A673 (cell line): ENCODE measurements at places on chromosomes 16 and 17. TPM values are rescaled to one million over a fixed set of nuclear protein-coding genes. Genes with fewer than 3 reads are reported as not detected.

GRCh38 chr17:16573466-16573865 lies 4.5 kb upstream of the ZNF287 start:
- no peak overlapping the region for H3K4me3 ChIP-seq
- H3K27ac ChIP-seq: no peak overlapping the region
- H3K36me3 ChIP-seq: no peaks in the 10 kb centered on the region
- DNase-seq: no peak

- peaks cover 8% of the 10 kb centered on the region for H3K4me1 ChIP-seq
- peak overlapping the region; percentile 67 for H3K27ac ChIP-seq
- no peaks in the 10 kb centered on the region for H3K36me3 ChIP-seq
- peak overlapping the region; percentile 79 for H3K4me3 ChIP-seq
- H3K27me3 ChIP-seq: no peaks in the 10 kb centered on the region
- peak; percentile 82 for DNase-seq
Measured at GRCh38 chr16:14284930-14285512, 213.9 kb downstream of the MRTFB start.

DNA sequence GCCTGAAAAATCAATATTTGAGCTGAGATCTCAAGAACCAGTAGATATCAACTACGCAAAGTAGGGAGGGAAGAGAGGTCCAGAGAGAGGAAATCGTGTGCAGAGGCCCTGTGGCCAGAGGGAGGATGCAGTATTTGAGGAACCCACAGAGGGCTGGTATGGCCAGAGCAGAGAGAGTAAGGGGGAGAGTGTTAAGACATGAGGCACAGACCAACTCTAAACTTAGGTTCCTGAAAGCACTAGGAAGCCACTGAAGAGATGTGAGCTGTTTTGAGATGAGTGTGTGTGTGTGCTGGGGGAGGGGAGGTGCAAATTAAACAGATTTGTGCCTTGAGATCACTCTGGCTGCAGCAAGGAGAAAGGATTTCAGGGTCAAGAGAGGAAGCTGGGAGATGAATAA lies 10.9 kb downstream of the SLC13A2 start:
- no peaks in the 10 kb centered on the region for H3K27me3 ChIP-seq
- no peak for DNase-seq
- H3K4me3 ChIP-seq: no peak overlapping the region

DNA sequence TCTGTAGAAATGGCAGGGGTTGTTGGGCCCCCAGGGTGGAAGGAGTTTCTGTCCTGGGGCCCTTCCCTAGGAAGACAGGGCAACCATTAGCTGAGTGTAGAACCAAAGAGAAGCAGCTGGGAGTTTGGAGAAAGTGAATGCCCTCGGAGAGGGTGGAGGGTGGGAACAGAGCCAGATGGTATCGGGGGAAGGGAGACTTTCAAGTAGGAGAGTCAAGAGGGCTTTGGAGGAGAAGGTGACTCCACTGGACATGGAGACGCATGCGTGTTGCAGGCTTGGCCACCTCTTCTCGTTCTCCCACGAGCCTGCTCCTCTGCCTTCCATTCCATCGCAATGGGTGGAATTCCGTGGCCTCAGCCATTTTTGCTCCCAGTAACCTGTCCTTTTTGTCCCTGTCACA lies 19.4 kb downstream of the SLC47A1 start:
- H3K4me3 ChIP-seq: no peak overlapping the region
- no peaks in the 10 kb centered on the region for H3K4me1 ChIP-seq
- no peaks in the 10 kb centered on the region for H3K36me3 ChIP-seq
- H3K27ac ChIP-seq: no peak overlapping the region

- no peaks in the 10 kb centered on the region for H3K4me1 ChIP-seq
- H3K36me3 ChIP-seq: no peaks in the 10 kb centered on the region
- H3K27me3 ChIP-seq: no peaks in the 10 kb centered on the region
Measured at GRCh38 chr16:3089717-3090592, 9.1 kb downstream of the ZSCAN10 start.

- H3K4me1 ChIP-seq: peaks cover 5% of the 10 kb centered on the region
- no peak for DNase-seq
- H3K4me3 ChIP-seq: no peak overlapping the region
- no peaks in the 10 kb centered on the region for H3K36me3 ChIP-seq
- H3K27ac ChIP-seq: no peak overlapping the region
- no peaks in the 10 kb centered on the region for H3K27me3 ChIP-seq
Measured at GRCh38 chr16:72122916-72123315, 29.3 kb downstream of the DHX38 start.

- H3K27me3 ChIP-seq: peaks cover 11% of the 10 kb centered on the region
- peaks cover 6% of the 10 kb centered on the region for H3K36me3 ChIP-seq
- no peak for DNase-seq
Measured at GRCh38 chr16:67655363-67655762, 4.7 kb downstream of the ACD start.

- H3K36me3 ChIP-seq: peaks cover 9% of the 10 kb centered on the region
- peak; percentile 96 for DNase-seq
- H3K4me1 ChIP-seq: no peaks in the 10 kb centered on the region
- peak overlapping the region; percentile 88 for H3K4me3 ChIP-seq
- H3K27ac ChIP-seq: peak overlapping the region; percentile 96
Measured at GRCh38 chr16:22297871-22298733, 893 bp downstream of the POLR3E start.

GRCh38 chr16:11354733-11355574 lies 9.7 kb downstream of the RMI2 start:
- H3K27me3 ChIP-seq: no peaks in the 10 kb centered on the region
- no peak overlapping the region for H3K4me3 ChIP-seq
- H3K36me3 ChIP-seq: peaks cover 7% of the 10 kb centered on the region
- no peak overlapping the region for H3K27ac ChIP-seq
- DNase-seq: no peak

DNA sequence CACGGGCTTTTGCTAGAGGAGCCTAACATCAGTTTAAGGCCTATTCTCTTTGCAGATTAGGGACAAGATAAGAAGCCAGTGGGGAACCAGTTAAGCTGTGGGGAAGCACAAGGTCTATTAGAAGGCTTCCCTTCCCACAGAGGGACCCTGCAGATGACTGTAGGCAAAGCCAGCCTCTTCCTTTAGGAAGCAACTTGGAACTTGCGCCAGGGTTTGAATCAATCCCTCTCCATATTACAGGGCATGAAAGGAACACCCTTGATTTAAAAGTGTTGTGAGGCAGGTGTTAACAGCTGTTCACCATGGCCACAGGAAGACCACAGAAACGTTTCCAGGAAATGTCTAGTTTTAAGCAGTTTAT lies 77.3 kb downstream of the RPTOR start:
- peak; percentile 67 for DNase-seq
- H3K4me3 ChIP-seq: no peak overlapping the region
- no peak overlapping the region for H3K27ac ChIP-seq
- H3K36me3 ChIP-seq: no peaks in the 10 kb centered on the region
- H3K27me3 ChIP-seq: no peaks in the 10 kb centered on the region

GRCh38 chr16:81595629-81596292 lies 151.2 kb downstream of the CMIP start:
- no peaks in the 10 kb centered on the region for H3K36me3 ChIP-seq
- DNase-seq: no peak
- no peak overlapping the region for H3K4me3 ChIP-seq
- H3K4me1 ChIP-seq: no peaks in the 10 kb centered on the region

DNA sequence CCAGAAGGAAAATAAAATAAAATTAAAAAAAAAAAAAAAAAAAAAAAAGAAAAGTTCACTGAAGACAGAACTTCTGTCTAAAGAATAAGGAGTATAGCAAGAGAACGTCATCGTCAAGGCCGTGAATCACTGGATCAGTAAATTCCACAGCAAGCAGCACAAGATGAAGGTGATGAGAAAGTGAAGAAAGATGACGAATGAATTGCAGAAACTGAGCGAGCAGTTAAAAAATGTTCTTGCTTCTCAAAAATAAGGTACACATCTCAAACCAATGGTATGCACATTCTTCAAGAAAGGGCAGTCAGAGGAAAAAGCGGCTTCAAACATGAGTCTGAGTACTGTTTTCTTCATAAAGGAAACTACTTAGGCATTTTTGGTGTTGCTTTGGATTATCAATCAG lies 104.7 kb downstream of the SMG6 start:
- peaks cover 2% of the 10 kb centered on the region for H3K36me3 ChIP-seq
- DNase-seq: no peak
- H3K27me3 ChIP-seq: no peaks in the 10 kb centered on the region
- H3K4me3 ChIP-seq: no peak overlapping the region
- peaks cover 11% of the 10 kb centered on the region for H3K4me1 ChIP-seq
- no peak overlapping the region for H3K27ac ChIP-seq

Gene SLC9A5
- total RNA-seq: 2.4 and 3.6 TPM in 2 replicates

Gene IRX5
- total RNA-seq: 9.0 and 9.3 TPM in 2 replicates

Gene TBC1D16
- total RNA-seq: 49.1 and 54.7 TPM in 2 replicates

Gene BEAN1
- total RNA-seq: not detected in 2 replicates

Gene CCDC78
- total RNA-seq: 0.28 and 1.4 TPM in 2 replicates

Gene TMC5
- total RNA-seq: 1.0 and 3.5 TPM in 2 replicates
